Left cardiac atrium (tissue), 4 donors: ENCODE measurements at places on chromosomes 12 and 14.

GRCh38 chr12:113173081-113173698 lies 12.1 kb downstream of the DDX54 start:
- no peak for DNase-seq

DNA sequence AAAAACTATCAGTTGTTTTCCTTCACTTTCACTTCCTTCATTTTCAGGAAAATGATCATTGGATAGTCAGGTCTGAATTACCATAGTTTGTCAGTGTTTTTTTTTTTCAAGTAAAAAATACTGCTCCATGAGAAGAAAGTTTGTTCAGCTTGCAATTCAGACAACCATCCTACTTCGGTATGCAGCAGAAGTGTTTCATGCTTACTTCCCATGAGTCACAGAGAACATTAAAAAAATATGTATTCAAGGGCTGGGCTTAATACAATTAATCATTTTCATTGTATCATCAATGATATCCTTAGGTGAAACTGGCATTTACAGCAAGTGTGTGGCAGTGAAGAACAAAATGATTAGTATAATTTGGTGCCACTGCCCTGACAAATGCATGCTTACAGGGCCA lies 21.6 kb downstream of the PYM1 start:
- no peak for DNase-seq

DNA sequence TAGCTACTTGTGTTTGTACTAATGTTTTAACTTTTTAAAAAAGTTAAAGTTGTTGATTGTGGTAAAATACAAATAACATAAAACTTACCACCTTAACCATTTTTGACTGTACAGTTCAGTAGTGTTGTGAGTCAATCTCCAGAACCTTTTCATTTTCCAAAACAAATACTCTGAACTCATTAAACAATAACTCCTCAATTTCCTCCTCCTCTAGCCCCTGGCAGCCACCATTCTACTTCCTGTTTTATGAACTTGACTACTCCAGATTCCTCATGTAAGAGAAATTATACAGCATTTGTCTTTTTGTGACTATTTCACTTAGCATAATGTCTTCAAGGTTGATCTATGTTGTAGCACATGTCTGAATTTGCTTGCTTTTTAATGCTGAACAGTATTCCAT lies 299.1 kb upstream of the AMIGO2 start:
- DNase-seq, result no peak

DNA sequence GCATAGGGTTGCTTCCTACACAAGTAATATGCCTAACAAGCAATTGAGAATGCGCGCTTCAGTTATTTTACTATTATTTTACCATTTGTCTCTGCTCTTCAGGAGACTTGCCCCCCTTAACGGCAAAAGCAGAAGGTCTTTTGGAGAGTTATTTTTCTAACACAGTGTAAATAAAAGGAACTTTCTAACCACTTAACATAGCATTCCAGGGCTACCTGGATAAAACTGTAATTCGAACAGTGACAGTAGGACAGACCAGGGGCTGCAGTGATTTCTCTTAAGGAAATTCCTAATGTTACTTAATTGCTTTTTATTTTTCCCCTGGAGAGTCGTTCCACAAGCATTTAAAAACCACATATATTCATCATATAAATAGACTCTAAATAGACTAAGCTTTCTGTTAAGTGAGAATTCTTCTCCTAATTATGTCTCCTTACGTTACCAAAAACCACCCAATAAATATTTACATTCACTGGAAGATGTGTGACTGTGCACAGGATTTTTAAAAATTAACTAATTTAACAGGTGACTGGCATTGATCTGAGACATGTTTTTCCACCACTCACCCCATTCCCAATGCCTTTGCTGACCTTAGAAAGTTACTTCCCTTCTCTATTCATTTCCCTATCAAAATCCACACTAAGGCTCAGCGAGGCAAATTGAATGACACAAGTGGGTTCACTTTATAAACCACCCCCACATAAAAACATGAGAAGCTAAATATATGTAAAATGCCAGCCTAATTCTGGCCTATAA lies 72.4 kb downstream of the RNF34 start:
- no peak for DNase-seq

- DNase-seq, result no peak
Measured at GRCh38 chr12:94435511-94435927, 24.1 kb downstream of the CEP83 start.

- no peak for DNase-seq
Measured at GRCh38 chr12:70756118-70756517, 118.9 kb upstream of the PTPRB start.

DNA sequence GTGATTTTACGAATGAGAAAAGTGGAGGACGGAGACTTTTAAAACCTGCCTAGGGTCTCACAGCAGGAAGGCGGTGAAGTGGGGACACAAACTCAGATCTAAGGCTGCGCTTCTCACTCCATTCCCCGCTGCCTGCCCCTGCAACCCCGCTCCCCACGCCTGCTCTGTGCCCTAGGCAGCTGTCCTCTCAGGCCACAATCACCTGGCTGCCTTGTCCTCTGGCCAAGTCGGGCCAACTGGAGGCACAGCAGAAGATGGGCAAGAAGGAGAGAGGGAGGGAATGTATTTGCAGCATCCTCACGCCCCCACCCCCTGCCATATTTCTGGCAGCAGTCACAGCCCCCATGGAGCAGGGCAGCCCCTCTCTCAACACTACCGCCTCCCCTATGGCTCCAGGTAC lies 94.9 kb downstream of the CHGA start:
- DNase-seq, result no peak

GRCh38 chr12:122981036-122981471 lies 573 bp downstream of the ARL6IP4 start:
- no peak for DNase-seq

- no peak for DNase-seq
Measured at GRCh38 chr14:22395803-22396202, 193.2 kb downstream of the DAD1 start.

- no peak for DNase-seq
Measured at GRCh38 chr12:89474615-89475014, 50.0 kb downstream of the GALNT4 start.

- no peak for DNase-seq
Measured at GRCh38 chr14:73870525-73871235, 16.0 kb upstream of the ZNF410 start.

- no peak for DNase-seq
Measured at GRCh38 chr12:102735104-102735503, 181.9 kb downstream of the PAH start.

- no peak for DNase-seq
Measured at GRCh38 chr12:47710278-47710677, 4.4 kb upstream of the RPAP3 start.

- no peak for DNase-seq
Measured at GRCh38 chr12:129186952-129187351, 333.7 kb downstream of the GLT1D1 start.

GRCh38 chr12:25328072-25328712 lies 77.5 kb upstream of the KRAS start:
- no peak for DNase-seq

DNA sequence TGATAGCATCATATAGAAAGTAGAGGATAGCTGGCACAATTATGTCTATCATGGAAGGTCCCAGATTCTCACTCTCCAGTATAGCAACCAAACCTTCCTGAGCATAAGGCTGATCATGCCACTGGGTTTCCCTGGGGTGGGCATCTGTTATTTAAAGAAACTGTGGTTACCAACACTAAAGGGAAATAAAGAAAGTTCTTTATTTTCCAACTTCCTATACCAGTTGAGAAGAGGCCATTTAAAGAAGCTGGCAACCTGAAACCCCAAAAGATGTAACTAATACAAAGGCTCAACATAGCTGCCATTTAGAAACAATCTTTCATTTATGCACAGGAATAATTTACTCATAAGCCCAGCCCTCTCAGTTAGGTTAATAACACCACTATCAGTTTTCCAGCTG lies 3.1 kb downstream of the BCAT1 start:
- DNase-seq, result no peak

GRCh38 chr14:95440951-95441350 lies 75.5 kb downstream of the SYNE3 start:
- DNase-seq, result no peak

GRCh38 chr12:116698116-116698515 lies 39.8 kb downstream of the SPRING1 start:
- DNase-seq, result no peak

DNA sequence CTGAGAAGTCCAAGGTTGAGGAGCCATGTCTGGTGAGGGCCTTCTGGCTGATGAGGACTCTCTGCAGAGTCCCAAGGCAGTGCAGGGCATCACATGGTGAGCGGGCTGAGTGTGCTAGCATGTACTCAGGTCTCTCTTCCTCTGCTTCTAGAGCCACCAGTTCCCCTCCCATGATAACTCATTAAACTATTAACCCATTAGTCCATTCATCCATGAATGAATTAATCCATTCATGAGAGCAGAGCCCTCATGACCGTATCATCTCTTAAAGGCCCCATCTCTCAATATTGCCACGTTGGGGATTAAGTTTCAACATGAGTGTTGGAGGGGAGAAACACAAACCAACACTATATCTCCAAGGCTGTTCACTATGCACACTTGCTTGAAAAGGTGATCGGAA lies 83.7 kb downstream of the TMEM30B start:
- DNase-seq, result no peak

DNA sequence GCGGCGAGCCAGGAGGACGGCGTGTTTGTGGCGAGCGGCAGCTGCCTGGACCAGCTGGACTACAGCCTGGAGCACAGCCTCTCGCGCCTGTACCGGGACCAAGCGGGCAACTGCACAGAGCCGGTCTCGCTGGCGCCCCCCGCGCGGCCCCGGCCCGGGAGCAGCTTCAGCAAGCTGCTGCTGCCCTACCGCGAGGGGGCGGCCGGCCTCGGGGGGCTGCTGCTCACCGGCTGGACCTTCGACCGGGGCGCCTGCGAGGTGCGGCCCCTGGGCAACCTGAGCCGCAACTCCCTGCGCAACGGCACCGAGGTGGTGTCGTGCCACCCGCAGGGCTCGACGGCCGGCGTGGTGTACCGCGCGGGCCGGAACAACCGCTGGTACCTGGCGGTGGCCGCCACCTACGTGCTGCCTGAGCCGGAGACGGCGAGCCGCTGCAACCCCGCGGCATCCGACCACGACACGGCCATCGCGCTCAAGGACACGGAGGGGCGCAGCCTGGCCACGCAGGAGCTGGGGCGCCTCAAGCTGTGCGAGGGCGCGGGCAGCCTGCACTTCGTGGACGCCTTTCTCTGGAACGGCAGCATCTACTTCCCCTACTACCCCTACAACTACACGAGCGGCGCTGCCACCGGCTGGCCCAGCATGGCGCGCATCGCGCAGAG lies 873 bp downstream of the PLXNC1 start:
- peak; percentile 44 for DNase-seq

DNA sequence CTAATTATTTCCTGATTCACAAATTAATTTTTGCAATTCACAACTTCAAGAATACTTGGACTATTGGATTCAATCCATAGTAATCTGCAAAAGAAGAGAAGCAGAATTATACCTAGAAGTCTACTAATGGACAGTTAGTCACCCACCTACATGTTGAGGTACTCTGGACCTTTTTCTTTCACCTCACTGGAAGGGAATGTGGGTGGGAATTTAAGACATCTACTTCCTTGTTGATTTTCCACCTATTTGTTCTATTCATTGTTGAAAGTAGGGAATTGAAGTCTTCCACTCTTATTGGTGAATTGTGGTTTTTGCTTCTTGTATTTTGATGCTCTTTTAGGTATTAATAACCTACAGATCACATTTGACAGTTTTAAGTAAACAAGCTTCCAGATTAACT lies 11.0 kb downstream of the RESF1 start:
- no peak for DNase-seq

- peak; percentile 59 for DNase-seq
Measured at GRCh38 chr14:50230701-50231474, 490 bp downstream of the SOS2 start.

DNA sequence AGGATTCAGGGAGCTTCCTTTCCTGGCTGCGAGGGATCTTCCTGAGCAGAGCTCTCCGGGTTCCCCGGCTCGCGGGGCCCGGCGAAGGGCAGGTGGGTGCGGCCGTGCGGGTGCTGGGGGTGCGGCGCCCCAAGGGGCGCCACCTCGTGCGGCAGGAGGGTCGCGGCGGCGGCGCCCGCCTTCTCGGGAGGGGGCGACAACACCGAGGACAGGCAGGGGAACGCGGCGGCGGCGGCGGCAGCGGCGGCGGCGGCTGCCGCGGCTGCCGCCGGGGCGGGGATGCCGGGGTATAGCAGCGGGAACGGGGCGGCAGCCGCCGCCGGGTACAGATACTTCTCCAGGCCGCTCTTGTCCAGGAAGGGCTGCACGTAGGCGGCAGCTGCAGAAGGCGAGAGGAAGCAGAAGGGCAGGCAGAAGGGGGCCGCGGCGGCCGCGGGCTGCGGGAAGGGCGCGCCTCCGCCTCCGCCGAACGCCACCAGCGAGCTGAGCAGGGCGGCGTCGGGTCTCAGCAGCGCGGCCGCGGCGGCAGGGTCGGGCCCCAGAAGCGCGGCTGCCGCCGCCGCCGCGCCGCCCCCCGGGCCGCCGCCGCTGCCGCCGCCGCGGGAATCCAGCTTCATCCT lies 2.7 kb downstream of the BHLHE41 start:
- peak; percentile 52 for DNase-seq

DNA sequence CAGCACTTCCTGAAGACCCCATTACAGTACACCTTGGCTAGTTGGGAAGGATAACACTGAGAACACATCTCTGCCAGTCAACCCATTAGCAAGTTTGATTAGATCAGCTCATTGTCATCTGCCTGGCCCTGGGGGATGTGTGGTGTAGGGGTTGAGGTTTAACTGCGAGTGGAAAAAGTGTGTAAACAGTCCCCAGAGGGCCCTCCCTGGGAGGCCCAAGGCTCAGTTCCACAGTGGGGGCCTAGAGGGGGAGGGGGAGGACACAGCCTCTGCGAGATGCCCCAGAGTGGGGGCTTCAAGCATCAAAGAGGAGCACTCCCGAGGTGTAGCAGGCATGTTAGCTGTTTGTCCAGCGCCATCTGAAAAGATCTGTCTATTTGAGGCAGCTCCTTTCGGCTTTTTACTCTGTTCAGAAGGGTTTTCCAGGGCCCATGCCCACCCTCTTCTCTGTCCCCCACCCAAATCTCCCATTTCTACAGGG lies 344 bp downstream of the LPAR5 start:
- DNase-seq, result no peak

- no peak for DNase-seq
Measured at GRCh38 chr14:53016491-53016890, 65.6 kb upstream of the FERMT2 start.

GRCh38 chr14:77310026-77310425 lies 10.7 kb downstream of the POMT2 start:
- DNase-seq, result no peak

DNA sequence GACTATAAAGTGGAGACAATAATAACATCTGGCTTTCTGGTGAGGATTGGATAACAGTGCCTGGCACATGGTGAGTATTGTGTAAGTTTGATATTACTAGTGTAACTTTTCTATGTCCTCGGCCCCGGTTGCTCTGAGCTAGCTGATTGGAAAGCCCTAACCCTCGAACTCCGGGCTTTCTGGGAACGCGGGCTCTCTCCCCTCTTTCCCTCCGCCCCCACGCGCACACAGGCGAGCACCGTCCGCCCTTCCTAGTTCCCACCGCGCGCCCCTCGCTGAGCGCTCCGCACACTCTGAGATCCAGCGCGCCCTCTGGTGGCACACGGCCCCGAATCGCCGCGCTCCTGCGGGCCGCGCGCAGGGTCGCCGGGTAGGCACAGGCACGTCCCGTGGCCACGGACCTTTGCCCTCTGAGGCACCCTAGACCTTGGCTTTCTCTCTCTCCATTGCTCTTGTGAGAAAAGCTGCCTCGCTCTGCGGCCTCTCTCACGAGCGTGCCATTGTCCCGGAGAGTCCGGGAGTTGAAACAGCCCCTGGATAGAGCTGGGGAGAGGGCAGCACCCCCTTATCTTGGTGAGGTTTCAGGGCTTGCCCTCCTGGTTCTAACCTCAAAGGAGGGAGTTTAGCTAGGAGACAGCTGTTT lies 23.2 kb upstream of the ESRRB start:
- DNase-seq, result peak; percentile 72

- DNase-seq, result no peak
Measured at GRCh38 chr12:107668320-107669098, 17.1 kb upstream of the PWP1 start.
